ENCODE measurements at places on chromosomes 13 and 19. TPM values are rescaled to one million over a fixed set of nuclear protein-coding genes. Genes with fewer than 3 reads are reported as not detected.

DNA sequence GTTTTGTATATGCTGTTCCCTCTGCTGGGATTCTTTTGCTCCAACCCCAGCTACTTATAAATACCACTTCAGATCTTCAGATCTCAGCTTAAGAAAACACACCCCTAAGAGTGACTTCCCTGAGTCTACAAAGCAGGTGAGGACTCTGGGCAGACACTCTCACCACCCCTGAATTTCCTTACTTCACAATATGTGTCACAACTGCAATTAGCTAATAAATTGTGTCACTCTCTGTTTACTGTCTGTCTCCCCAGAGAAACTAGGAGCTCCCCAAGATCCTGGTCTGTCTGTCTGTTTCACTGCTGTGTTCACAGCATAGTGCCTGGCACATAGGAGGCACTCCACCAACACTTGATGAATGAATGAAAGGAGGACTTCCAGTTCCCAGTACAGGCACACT lies 14.4 kb downstream of the CEBPA start:
- no peak overlapping the region for H3K4me3 ChIP-seq
- no peaks in the 10 kb centered on the region for H3K27me3 ChIP-seq
- no peak for DNase-seq
- peaks cover 26% of the 10 kb centered on the region for H3K4me1 ChIP-seq

- DNase-seq: peak; percentile 79
- H3K4me1 ChIP-seq: peaks cover 8% of the 10 kb centered on the region
- H3K4me3 ChIP-seq: peak overlapping the region; percentile 16
- no peaks in the 10 kb centered on the region for H3K27me3 ChIP-seq
- peaks cover 74% of the 10 kb centered on the region for H3K36me3 ChIP-seq
Observed at GRCh38 chr19:45615795-45616703, 14.0 kb upstream of the GPR4 start.

- H3K36me3 ChIP-seq: no peaks in the 10 kb centered on the region
- DNase-seq: no peak
- no peaks in the 10 kb centered on the region for H3K4me1 ChIP-seq
- no peak overlapping the region for H3K27ac ChIP-seq
- H3K4me3 ChIP-seq: no peak overlapping the region
Observed at GRCh38 chr13:38135592-38135991, 214.1 kb upstream of the UFM1 start.

DNA sequence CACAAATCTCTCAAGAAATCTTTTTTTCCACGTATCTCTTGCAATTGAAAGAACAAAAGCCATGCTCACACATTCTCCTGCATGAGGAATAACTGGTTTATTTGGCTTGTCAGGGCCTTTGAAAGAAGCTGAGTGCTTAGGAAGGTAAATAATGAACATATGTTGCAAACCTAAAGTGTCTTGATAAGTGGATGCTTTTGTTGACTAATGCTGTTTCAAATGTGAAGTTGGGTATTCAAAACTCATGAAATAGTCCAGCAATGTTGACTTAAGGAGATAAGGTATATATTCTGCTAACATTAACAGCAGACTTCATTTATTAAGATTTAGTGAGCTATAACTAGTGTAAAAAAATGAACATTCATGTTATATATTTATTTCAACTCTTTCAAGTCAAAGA lies 1792.7 kb upstream of the MIR17HG start:
- H3K4me3 ChIP-seq: no peak overlapping the region
- H3K4me1 ChIP-seq: no peaks in the 10 kb centered on the region
- no peak overlapping the region for H3K27ac ChIP-seq

The MYO16 gene
- total RNA-seq: 0.20 TPM

The PABPC3 gene
- total RNA-seq: 0.11 TPM

The ZNF433 gene
- total RNA-seq: 3.7 TPM

Measured in upper lobe of left lung (tissue), 6 donors.